ENCODE measurements at places on chromosomes 2 and 18. TPM values are rescaled to one million over a fixed set of nuclear protein-coding genes. Genes with fewer than 3 reads are reported as not detected.

The FAP gene
- total RNA-seq: 0.09 TPM

The DHRS9 gene
- total RNA-seq: not detected

The CABYR gene
- total RNA-seq: 1.0 TPM

The FSIP2 gene
- total RNA-seq: under 0.01 TPM

The PCARE gene
- not detected for total RNA-seq

The SERTAD2 gene
- 6.4 TPM for total RNA-seq

The CKAP2L gene
- 0.76 TPM for total RNA-seq
